ENCODE measurements at places on chromosomes 4 and X.

DNA sequence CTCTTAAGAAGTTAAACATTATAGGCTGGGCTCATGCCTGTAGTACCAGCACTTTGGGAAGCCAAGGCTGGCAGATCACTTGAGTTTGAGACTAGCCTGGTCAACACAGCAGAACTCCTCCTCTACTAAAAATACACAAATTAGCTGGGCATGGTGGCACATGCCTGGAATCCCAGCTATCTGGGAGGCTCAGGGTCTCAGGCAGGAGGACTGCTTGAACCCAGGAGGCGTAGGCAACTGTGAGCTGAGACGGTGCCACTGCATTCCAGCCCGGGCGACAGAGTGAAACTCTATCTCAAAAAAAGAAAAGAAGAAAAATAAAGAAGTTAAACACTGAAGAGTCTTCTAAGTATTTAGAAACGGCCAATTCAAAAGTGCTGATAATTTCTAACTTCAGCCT lies 164.3 kb upstream of the GALNTL6 start:
- no peak for DNase-seq

DNA sequence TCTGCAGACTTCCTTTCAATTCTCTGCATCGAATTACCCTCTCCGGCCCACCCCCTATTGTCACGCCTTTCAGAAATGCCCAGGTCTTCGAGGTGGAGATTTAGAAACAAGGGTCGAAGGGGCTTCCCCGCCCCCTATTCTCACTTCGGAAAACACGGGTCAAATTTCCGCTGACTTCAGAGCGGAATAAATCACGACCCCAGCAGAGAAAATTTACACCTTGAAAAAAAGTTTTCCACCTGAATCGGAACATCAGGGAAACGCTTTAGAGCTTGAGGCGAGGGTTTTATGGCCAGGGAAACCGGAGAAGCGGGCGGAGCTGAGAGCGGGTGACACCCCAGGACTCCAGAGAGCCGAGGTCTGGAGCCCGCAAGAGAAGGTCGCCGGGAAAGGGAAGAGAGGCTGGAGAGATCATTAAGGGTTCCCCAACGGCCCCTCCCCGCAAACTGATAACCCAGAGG lies 1.6 kb downstream of the SHISA3 start:
- DNase-seq, result no peak

DNA sequence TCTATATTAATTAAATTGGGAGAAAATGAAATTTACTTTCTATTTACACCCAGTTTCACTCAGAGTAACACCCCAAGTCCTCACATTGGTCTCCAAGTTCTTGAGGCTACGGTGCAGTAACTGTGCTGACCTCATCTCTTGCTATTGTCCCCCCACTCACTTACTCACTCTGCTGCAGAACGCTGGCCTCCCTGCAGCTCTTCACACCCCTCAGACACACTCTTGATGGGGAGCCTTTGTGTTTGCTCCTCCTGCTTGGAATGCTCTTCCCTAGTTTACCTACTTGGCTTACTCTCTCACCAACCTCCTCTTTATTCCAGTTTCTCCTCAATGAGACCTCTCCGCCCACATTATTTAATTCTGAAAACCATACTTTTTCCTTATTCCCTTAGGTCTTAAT lies 22.2 kb upstream of the SPARCL1 start:
- no peak for DNase-seq

DNA sequence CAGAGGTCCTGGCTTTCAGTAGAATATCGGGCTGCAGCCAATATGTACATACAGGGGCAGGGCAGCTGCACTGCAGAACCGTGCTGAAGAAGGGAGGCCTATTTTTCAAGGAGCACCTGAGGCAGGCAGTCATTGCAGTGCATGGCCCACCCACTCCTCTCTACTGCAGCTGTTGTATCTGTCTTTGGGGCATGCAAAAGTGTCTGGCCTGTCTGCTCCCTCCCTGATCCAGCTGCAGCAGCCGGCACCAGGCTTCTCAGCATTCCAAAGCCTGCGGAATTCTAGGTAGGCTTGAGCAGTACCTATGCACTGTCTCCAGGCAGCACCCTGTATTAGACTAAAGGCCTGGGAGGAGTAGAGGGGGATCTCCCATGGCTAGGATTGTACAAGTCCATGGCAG lies 415.2 kb upstream of the MAGEB16 start:
- no peak for DNase-seq

- no peak for DNase-seq
These were observed 107.4 kb upstream of the SLC4A4 start for GRCh38 chr4:71231129-71232055.

DNA sequence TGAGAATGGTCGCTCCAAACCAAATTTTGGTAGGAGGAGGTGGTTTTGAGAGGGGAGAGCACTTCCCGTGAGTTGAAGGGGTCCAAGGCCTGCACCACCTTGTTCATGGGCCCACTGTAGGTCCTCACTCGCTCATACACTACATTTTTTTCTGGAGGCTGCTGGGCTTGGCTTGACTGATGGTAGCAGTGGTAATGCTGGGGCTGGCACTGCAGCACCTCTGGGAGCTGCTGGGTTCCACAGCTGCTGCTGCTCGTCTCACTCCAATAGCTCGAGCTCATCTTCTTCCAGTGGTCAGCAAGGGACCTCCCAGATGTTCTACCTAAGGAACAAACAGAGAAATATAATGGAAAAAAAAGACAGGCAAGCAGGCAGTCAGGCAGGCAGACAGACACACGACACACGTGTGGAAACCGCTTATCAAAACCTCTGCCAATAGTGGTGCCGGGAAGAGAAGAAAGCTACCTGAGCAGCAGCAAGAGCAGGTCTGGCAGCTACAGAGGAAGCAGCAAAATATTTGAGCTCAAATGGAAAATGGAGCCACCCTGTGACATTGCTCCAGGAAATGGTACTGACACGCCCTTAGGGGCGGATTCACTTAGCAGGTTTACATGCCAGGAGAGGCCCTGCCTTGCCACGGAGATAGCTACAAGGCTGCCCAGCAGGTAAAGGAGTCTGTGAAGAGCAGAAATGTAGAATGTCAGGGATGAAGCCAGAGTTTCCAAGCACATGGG lies at the start of gene POF1B:
Gene POF1B (minus strand): TSS at position 492 of the 734 bp plus-strand sequence. CDS start 211 bp downstream, at position 281.
- DNase-seq, result no peak
